ENCODE measurements at places on chromosomes 2 and 18.

GRCh38 chr2:96233880-96234316 lies 25.3 kb upstream of the STARD7 start:
- DNase-seq, result no peak

- no peak for DNase-seq
Measured at GRCh38 chr2:42138163-42139015, 30.8 kb upstream of the EML4 start.

DNA sequence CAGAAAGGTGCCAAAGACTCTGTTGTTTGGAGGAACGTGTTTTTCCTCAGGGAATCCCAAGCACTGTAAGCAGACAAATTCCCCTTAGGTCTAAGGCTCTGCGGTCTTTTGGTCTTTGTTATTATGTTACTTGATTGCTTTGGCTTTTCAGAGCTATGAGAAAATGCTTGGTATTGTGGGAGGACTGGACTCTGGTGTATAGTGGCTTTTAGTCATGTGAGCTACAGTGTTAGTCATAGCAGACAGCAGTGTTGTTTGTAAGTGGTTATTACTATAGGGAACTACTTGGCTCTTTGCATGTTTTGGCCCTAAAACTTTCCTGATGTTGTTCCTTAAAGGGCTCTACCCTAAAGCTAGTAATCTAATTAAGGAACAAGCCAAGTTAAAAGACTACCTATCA lies 956.2 kb upstream of the LRATD1 start:
- no peak for DNase-seq

DNA sequence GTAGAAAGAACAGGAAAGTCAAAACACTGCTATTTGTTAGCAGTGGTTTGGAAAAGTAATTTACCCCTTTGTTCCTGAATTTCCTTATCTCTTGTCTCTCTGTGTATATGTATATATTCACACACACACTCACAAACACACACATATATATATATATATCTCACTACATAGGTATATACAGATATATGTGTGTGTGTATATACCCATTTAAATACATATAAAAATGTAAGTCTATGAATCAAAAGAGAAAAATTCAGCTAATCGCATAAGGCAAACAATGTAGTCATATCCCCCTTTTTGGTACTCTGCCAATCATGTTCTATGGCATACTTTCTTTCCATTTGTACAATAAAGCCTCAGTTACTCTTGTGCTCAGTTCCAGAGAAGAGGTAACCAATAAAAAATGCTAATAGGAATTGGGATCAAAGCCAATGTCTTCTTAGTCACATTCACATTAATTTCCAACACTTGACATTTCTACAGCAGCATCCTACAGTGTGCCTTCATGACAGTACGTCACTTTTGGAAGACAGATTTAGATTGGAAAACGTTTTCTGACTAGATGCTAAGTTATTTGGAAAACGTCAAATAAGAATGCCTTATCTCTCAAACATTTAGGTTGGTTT lies 94.6 kb downstream of the MC4R start:
- DNase-seq, result no peak

- no peak for DNase-seq
Measured at GRCh38 chr2:237045449-237045848, 40.2 kb upstream of the COPS8 start.

GRCh38 chr18:3235846-3236245 lies 11.8 kb upstream of the MYL12A start:
- DNase-seq, result no peak

DNA sequence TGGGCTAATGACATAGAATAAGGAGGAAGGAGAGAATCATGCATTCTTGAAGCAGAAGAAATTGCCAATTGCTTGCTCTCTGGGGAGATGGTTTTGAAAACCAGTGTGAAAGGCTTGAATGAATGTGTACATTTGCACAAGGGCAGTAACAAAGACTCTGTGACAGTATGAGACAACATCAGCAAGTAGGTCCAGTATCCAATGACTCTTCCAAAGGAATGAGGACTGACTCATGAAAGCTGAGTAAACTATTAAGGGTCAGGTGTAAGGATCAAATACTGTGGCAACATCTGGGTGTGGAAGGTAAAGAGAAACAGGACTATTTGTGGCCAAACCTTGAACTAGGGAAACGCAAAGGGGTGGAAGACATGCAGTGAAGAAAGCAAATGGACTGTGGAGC lies 886.0 kb upstream of the CHAC2 start:
- no peak for DNase-seq

GRCh38 chr2:217617616-217618022 lies 385.2 kb downstream of the TNS1 start:
- no peak for DNase-seq

- DNase-seq, result no peak
Measured at GRCh38 chr2:19802086-19802841, 99.5 kb downstream of the TTC32 start.

DNA sequence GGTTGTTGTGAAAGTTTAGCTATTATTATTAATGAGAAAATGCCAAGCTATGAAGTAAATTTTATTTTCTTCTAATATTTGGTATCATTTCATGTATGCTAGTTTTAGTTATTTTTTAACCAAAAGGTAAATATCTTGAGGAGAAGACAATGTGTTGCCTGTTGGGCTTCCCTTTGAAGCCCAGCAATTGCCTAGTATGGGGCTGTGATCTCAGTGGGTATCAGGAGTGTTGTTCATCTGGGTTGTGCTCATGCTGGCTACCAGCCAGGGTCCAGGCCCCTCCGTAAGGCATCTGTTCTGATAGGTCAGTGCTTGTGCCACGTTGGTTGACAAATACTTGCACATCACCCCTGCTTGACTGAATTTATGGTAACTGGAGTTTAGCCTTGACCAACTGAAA lies 38.0 kb upstream of the DARS1 start:
- no peak for DNase-seq

GRCh38 chr2:50509852-50510251 lies 522.1 kb downstream of the NRXN1 start:
- no peak for DNase-seq

DNA sequence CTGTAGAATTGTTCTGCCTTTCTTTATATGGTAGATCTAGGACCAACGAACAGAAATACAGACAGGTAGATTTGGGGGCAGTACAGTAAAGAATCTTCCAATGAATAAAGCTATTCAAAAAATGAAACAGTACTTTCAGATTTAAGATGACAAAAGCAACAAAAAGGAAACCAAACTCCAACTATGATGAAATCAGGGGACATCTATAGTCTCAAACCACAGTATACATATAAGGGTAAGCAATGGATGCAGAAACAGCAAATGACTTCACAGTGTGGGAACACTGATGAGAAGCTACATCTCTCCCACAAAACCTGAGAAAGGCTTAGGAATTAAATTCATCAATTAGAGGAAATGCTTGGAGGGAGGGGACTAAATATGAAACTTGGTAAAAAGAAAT lies 202.5 kb downstream of the CTNNA2 start:
- DNase-seq, result no peak

DNA sequence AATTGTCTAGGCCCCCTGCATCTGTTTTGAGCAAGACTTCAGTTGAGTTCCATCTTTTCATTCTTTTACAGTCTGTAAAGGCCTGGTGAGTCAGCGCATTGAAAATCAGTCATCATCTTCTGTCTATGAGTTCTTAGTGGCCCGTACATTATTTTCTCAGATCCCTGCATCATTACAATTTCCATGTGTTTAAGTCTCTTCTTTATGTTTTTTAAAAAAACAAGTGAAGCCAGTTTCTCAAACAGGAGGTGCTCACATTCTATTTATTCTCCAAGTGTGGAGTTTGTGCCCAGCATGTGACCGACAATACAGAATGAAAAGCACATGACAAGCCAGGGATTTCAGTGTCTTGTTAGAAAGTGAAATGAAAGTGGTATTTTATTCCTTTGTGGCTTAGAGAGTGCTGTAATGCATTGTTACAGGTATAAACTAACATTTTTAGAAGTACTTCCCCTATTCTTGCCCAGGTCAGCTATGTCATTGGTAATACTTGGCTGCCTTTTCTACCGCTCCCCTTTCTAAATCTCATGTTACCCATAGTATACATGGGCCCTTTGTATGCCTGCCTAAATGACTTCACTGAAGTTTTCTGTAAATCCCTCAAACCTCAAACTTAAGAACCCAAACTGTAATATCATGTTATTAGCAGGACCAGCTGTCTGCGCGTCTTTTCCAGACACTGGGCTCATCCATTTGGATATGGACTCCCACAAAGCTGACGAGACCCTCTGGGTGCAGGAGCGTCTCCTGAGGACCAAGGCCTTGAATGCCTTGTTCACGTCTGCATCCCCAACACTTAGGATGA lies 67.6 kb downstream of the FEZ2 start:
- no peak for DNase-seq

- no peak for DNase-seq
Measured at GRCh38 chr18:8300751-8301410, 308.4 kb upstream of the RAB12 start.

DNA sequence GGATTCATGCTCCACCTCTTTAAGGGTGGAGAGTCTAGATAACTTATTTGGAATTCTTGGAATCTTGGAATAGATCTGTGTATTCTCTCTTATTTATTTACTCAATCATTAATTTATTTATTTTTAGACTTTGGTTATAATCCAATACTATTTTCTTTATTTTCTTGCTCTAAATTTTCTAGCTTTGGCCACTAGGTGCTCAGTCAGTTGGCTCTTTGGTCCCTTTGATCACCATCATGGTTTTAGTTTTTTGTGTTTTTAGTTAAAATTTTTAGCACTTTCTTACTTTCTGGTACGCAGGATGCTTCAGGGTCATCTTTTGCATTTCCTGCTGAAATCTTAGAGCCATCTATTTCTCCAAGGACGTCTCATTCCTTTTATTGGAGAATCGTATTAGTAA lies 5.2 kb upstream of the PLEK start:
- no peak for DNase-seq

GRCh38 chr18:32730068-32730467 lies 42.8 kb downstream of the KLHL14 start:
- no peak for DNase-seq

GRCh38 chr18:10301831-10302483 lies 152.5 kb upstream of the APCDD1 start:
- no peak for DNase-seq

- no peak for DNase-seq
Measured at GRCh38 chr2:69660637-69661036, 17.1 kb upstream of the AAK1 start.

GRCh38 chr2:84838434-84839145 lies 42.3 kb downstream of the TRABD2A start:
- DNase-seq, result no peak

DNA sequence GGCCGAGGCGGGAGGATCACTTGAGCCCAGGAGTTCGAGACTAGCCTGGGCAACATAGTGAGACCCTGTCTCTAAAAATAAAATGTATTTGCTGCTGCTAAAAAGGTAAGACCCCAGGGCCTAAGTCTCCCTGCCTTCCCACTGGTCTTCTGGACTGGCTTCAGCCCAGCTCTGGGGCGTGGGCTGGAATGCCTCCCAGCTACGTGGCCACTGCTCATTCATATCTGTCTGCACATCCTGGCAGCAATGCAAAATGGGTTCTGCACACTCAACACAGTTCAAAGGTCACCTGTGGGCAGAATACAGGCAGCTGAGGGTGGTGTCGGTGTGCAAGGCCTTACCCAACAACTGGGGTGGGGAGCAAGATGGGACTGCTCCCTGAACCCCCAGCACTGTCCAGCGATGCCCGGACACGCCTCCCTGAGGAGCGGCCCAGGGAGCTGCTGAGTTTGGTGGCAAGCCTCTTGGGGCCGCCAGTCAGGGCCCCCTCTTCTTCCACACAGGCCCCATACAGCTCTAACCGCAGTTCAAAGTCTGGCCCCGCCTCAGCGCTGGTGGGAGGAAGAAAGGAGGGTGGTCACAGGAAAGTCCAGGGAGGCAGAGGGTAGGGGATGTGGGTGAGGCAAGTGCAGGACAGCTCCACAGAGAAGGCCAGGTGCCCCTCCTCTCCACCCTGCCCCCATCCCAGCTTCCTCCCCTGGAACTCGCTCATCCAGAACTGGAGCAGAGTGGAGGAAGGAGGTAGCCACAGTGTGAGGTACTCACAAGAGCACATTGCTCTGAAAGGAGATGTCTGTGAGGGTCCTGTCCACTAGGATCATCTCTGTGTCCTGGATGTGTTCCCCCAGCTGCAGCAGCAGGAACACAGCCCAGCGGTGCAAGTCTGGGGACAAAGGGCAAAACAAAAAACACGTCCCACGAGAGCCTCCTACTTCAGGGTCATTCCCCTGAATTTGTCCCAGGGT lies 8.2 kb downstream of the WDR54 start:
- DNase-seq, result no peak

GRCh38 chr2:8352989-8353388 lies 328.9 kb upstream of the ID2 start:
- no peak for DNase-seq

GRCh38 chr18:45783097-45784075 lies 42.1 kb upstream of the SIGLEC15 start:
- DNase-seq, result no peak

DNA sequence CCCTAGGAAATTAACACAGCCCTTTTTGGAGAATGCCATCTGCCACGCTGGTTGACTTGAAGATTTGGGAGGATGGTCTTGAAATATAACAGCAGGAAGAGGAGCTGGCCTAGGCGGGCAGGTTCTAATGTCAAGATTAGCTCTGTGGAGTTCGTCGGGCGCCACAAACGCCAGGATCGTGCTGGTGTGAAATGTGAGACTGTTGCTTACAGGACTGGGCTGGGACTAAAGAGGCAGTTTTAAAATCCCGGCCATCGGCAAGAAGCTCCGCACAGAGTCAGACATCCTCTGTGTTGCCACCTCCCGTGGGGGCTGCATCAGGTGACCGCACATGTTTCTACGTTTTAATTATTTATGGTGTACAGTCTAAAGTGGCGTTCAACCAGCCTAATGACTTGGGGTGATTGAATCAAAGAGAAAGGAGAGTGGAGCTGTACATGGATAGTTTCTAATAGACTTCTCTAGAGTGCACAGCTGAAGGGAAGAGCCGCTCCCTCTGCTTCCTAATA lies 99.4 kb upstream of the BCL11A start:
- DNase-seq, result no peak

DNA sequence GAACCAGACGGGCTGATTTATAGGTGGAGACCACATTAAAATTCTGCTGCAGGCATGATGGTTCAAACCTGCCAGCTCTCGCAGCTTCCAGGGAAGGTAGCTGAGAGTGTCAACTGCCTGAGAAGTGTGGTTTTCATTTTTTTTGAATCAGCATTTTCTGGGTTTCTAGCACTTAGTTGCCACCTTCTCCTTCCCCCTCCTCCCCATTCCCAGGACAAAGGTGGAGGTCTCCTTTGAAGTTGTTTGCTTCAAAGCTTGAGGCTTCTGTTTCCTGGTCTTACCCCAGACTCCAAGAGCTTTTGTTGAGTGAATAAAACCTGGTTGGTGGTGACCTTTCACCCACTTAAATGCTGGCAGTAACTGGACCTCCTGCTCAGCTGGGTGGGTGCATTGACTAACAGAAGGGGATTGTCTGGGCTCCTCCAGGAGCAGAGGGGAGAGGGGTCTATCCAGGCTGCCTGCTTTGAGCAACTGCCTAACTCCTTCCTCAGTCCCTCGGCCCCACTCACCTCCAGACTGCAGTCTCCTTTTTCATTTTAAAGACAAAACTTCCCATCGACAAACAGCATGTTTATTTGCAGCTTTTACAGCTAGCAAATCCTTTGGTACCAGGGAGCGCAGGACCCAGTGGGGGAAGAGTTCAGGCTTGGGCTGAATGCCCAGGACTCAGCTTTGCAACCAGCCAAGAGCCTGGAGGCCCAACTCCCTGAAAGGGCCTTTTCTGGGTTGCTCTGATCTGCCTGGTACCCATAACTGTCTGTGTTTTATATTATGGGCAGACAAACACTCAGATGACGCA lies 3.5 kb downstream of the RHOB start:
- no peak for DNase-seq

All from cortex of kidney (tissue), 1 donor.